ENCODE measurements at places on chromosomes 6 and 20. TPM values are rescaled to one million over a fixed set of nuclear protein-coding genes. Genes with fewer than 3 reads are reported as not detected.

FHL5 gene
- total RNA-seq: not detected

EYA4 gene
- 0.12 TPM for total RNA-seq

SYNJ2 gene
- total RNA-seq: 104 TPM

ASIP gene
- not detected for total RNA-seq

ZFAND3 gene
- total RNA-seq: 32.6 TPM

CCN6 gene
- total RNA-seq: not detected

EPB41L1 gene
- 33.9 TPM for total RNA-seq

DPPA5 gene
- total RNA-seq: not detected

MBOAT1 gene
- 2.9 TPM for total RNA-seq

OR11A1 gene
- not detected for total RNA-seq

LPA gene
- total RNA-seq: not detected

HMGCLL1 gene
- total RNA-seq: not detected

FAM50B gene
- 6.8 TPM for total RNA-seq

PAK5 gene
- total RNA-seq: not detected

GRCh38 chr6:90654166-90654565 is 67.3 kb upstream of the MAP3K7 start:
- DNase-seq: no peak

GRCh38 chr6:36853325-36853724 is 14.1 kb upstream of the CPNE5 start:
- peak; percentile 71 for DNase-seq

DNA sequence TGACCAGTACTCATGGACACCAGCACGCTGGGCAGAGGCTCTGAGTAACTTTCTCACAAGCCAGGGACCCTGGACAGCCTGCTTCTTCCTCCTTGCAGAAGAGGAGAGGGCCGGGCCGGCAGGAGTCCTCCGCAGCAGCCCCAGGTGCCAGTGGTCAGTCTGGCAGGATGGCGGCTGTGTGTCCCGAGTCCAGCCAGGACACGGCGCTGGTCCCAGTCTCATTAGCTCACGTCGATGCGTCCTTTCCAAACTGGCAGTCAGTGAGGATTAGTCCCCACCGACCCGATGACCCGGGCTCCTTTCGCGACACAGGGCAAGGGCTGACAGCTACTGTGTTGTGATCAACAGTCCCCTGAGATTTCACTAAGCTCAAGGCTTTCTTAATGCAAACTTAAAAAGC is 267.0 kb downstream of the TAF4 start:
- no peak for DNase-seq

DNA sequence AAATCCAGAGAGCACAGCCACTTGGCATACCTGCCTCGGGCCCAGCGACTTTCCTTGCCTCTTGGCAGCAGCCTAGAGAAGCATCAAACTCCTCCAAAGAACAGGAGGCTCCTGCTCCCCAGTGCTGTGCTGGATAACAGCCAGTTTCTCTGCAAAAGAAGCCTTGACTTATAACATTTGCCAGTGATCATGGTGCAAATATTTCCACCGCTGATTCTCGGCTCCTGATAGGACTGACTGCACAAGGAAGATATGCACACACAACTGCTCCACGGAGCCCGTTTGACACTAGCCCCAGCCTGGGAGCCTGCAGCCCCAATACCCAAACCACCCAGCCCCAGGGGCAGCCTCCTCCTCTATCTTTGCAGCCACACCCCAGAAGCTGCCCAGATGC is 17.5 kb downstream of the ACSS1 start:
- no peak for DNase-seq

DNA sequence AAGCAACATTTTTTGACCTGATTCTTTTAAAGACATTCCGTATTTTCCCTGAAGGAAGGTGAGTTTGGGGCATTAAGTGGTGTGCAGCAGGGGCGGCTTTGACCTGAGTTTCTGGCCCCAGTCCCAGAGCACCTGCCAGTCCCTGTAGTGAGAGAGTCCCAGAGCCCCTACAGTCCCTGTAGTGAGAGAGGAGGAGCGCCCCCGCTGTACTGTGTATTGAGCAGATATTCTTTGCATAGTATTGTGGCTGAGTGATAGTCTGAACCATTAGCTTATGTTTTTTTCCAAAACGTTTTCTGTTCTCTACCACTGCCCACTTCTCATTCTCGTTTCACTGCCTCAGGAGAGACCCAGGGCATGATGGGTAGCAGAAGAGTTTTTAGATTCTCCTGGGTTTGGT is 17.2 kb upstream of the SH3BGRL2 start:
- DNase-seq: no peak

GRCh38 chr6:71396410-71396801 is 107.8 kb downstream of the OGFRL1 start:
- DNase-seq: no peak

DNA sequence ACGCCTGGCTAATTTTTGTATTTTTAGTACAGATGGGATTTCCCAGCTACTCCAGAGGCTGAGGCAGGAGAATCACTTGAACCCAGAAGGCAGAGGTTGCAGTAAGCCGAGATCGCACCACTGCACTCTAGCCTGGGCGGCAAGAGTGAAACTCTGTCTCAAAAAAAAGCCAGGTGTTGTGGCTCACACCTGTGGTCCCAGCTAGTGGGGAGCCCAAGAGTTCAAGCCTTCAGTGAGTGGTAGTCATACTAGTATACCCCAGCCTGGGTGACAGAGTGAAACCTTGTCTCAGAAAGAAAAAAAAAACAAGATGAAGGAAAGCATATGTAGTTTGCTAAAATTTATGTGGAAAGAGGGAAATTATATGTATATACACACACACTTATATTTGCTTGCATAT is 20.0 kb upstream of the POU5F1 start:
- no peak for DNase-seq

- DNase-seq: no peak
Measured at GRCh38 chr20:8581446-8582183, 449.5 kb downstream of the PLCB1 start.

GRCh38 chr6:47917811-47918210 is 136.0 kb downstream of the OPN5 start:
- no peak for DNase-seq

DNA sequence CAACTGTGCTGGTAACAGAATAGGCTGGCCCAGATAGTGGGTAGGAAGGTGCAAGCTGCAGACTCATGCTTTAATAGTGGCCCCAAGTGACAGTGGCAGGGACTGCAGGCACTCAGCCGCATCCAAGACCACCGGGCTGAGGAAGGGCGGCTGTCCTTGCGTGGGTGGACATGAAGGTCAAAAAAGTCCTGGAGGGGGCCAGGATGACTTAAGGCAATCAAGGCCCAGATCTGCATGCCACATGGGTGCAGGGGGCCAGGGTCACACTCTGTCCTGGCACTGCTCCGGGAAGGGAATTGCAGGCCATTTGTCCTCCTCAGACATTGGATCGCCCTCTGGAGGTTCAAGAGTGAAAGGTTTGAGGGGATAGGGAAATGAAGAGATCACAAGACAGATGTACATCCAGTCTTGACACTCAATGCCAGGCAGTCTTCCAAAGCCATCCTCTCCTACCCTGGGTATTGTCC is 10.4 kb upstream of the VNN2 start:
- no peak for DNase-seq

- DNase-seq: peak; percentile 31
Measured at GRCh38 chr6:133568970-133569889, 319.7 kb upstream of the TCF21 start.

DNA sequence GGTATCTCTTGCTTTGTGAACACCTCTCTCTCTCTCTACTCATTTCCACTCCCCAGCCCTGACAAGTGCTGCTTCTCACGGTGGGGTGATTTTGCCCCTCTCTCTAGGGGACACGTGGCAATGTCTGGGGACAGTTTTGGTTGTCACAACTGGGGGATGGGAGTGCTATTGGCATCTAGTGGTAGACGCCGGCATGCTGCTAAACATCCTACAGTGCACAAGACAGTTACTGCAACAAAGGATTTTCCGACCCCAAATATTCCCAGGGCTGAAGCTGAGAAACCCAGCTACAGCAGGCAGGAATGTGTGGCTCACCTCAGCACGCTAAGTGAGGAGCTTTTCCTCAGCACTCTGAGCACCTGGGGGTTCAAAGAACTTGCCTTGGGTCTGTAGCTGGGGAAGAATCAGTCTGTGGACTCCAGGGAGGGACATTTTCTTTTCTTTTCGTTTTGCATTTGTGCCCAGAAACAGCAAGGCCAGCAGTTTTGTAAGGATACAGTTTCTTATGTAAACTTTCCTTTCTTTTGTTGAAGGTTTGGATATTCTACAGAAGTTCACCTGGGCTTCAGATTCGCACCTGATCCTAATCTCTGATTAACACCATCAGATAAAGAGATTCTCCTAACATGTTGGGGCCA is 246.9 kb upstream of the ZFP64 start:
- DNase-seq: no peak

- DNase-seq: no peak
Measured at GRCh38 chr6:150304429-150304828, 64.4 kb upstream of the IYD start.

DNA sequence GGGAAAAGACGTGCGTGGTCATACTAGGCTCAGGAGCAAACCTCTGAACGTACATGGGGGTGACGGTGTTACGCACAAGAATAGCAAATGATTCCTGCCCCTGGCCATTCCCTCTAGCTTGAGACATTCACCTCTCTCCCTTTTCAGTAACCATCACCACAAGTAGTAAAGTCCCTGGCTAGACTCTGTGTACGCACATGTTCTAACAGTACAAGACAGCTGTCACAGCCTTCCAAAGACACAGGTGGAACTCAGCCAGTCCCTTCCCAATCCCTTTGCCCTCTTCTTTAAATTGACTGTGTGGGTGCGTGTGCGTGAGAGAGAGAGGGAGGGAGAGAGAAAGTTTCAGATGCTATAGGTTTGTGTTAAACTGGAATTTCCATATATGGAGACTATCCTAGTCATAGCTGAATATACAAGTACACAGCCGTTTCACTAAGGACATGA is 67.3 kb downstream of the LY86 start:
- DNase-seq: no peak

DNA sequence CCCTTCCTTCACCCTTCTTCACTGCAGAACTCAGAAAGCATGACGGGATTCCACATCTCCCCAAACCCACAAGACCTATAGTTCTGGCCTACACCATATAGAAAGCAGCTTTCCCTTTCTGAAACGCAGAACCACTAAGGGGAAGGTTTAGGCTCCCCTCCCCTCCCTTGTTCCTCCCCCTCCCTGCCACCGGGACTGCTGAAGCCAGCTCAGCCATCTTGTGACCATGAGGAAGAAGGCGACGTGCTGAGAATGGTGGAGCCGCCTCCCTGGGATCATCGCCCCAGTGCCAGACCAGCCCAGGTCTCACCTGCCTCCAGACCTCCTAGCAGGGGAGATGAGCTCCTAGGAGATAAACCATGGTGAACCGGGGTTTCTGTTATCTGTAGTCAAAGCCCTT is 19.6 kb downstream of the SERPINB6 start:
- no peak for DNase-seq

- DNase-seq: no peak
Measured at GRCh38 chr20:1323830-1324597, 4.9 kb downstream of the SDCBP2 start.

DNA sequence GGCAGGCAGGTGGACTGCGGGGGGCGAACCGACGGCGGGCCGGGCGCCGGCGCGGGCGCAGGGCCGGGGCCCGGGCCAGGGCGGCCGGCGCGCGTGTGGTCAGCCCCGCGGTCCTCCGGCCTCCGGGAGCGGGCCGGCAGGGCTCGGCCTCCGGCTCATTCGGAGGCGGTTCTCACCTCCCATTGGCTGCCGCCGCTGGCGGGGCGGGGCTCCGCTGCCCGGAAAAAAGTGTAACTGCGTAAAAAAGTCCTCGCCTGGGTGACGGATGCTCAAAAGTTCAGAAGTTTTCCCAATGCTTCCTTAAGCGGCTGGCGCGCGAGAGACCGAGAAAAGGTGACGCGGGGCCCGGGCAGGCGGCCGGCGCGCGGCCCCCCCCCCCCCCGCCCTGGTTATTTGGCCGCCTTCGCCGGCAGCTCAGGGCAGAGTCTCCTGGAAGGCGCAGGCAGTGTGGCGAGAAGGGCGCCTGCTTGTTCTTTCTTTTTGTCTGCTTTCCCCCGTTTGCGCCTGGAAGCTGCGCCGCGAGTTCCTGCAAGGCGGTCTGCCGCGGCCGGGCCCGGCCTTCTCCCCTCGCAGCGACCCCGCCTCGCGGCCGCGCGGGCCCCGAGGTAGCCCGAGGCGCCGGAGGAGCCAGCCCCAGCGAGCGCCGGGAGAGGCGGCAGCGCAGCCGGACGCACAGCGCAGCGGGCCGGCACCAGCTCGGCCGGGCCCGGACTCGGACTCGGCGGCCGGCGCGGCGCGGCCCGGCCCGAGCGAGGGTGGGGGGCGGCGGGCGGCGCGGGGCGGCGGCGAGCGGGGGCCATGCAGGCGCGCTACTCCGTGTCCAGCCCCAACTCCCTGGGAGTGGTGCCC is at the start of gene FOXC1:
TSS of gene FOXC1 (plus strand) at position 268 of the 849 bp plus-strand sequence. CDS start at position 799, 531 bp downstream.
- DNase-seq: no peak

DNA sequence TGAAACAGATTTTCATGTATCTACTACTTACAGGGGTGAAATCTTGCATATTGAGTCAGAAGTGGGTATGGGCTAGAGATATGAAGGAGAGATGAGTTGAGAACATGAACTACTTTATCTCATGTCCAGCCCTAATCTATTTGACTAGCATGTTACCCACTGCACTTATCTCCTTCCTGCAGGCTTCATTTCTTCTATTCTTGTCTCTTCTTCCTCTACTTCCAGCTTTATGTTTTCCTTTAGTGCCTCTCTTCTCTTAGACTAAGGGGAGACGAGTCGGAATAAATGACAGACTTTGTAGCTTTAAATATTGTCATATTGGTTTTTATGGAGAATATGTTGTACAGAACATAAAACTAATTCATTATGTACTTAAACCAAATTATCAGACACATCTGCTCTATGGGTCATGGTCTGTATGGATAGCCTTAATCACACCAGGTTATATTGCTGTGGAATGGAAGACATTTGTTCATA is 5.3 kb downstream of the RAB32 start:
- DNase-seq: no peak

- DNase-seq: no peak
Measured at GRCh38 chr6:39664173-39664572, 61.0 kb downstream of the KIF6 start.

DNA sequence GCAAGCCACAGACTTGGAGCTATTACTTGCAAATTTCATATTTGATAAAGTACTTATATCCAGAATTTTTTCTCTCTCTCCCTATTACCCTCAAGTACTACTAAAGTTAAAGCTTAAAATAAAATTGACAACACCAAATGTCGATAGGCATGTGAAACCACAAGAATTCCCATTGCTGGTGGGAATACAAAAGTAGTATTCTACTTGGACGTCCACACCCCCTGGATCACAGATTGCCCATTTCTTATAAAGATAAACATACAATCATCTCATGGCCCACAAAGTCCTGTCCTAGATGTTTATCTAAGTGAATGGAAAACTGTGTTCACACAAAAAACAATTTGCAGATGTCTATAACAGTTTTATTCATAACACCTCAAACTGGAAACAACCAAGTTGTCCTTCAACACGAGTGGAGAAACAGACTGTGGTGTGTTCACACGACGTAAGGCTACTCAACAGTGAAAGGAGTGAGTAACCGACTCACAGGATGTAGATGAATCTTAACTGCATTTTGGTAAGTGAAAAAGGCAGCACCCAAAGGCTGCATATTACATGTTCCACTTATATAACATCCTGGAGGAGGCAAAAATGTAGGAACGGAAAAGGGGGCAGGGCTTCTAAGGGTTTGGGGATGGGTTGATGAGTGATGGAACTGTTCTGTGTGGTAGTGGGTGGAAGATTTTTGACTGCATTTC is 297.4 kb downstream of the THBS2 start:
- no peak for DNase-seq

GRCh38 chr6:31652925-31653724 is 664 bp upstream of the BAG6 start:
- no peak for DNase-seq

Data from glomerular endothelial cell (primary cell).